SJSA1 (cell line): ENCODE measurements at places on chromosomes 6 and 20. TPM values are rescaled to one million over a fixed set of nuclear protein-coding genes. Genes with fewer than 3 reads are reported as not detected.

GSTA3 gene
- not detected in 2 replicates for total RNA-seq

TDRD6 gene
- total RNA-seq = not detected in 2 replicates

RAD21L1 gene
- 0.19 and 0.29 TPM in 2 replicates for total RNA-seq

SLC17A1 gene
- total RNA-seq = not detected in 2 replicates

MICB gene
- 32.7 and 60.0 TPM in 2 replicates for total RNA-seq

NKX2-4 gene
- total RNA-seq = 21.4 and 23.9 TPM in 2 replicates

DNA sequence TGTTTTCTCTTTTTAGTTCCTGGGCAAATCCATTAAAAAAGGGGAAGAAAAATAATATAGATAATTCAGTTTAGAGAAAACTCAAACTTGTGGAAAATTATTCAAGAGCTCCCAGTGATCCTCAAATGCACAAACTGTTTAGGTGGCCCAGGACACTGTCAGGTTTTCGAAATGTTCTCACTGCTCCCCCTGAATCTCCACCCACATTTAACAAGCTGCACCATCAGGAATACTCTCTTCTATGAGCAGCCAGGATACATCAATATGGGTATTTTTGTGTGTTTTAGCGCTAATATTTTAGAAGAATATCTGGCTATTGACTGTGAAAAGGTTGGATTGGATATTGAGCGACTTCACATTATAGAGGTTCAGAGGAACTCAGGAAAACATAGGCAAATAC is 43.9 kb downstream of the OR2B2 start:
- no peaks in the 10 kb centered on the region for H3K27me3 ChIP-seq
- H3K4me3 ChIP-seq = no peak overlapping the region
- H3K27ac ChIP-seq = peak overlapping the region; percentile 89
- DNase-seq = no peak
- peaks cover 36% of the 10 kb centered on the region for H3K4me1 ChIP-seq

DNA sequence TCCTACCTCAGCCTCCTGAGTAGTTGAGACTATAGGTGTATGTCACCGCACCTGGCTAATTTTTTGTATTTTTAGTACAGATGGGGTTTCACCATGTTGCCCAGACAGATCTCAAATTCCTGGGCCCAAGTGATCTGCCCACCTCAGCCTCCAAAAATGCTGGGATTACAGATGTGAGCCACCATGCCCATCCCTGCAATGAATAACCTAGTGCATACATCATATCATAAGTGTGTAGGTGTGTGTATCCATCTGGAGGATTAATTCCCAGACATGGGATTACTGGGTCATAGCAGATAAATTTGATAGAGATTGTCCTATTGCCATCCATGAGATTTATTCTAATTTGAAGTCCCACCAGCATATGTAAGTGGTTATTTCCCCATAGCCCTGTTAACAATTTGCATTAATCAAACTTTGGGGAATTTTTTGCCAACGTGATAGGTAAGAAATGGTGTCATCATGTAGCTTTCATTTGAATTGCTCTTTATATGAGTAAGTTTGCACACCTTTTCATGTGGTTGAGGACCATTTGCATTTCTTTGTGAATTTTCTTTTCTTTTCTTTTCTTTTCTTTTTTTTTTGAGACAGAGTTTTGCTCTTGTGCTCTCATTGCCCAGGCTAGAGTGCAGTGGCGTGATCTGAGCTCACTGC is 29.9 kb upstream of the BACH2 start:
- no peak overlapping the region for H3K27ac ChIP-seq
- DNase-seq = no peak
- H3K36me3 ChIP-seq = no peaks in the 10 kb centered on the region
- H3K27me3 ChIP-seq = no peaks in the 10 kb centered on the region
- no peak overlapping the region for H3K4me3 ChIP-seq
- 0 out of 2 replicates have a peak, but pooled peaks cover 4% of the 10 kb centered on the region for H3K4me1 ChIP-seq

DNA sequence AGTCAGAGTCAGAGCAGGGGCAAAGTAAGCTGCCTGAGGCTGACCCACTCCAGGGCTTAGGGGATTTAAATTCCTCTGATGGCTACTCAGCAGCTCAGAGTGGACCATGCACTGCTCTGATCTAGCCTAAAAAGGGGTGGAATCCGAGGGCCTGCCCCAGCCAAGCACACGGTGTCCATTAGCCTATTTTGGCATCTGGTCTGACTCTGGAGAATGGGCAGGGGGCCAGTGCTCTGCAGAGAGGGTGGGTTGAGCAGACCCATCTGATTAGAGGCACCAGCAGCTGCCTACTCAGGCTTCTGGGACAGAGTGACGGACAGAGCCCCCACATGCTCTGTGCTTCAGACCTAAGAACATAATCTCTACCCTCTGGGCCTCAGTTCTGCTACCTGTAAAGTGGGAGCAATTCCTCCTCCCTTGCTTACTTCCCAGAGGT is 25.9 kb upstream of the TGM2 start:
- no peak overlapping the region for H3K27ac ChIP-seq
- peaks cover 9% of the 10 kb centered on the region for H3K4me1 ChIP-seq
- H3K27me3 ChIP-seq = no peaks in the 10 kb centered on the region
- H3K4me3 ChIP-seq = no peak overlapping the region
- DNase-seq = no peak

DNA sequence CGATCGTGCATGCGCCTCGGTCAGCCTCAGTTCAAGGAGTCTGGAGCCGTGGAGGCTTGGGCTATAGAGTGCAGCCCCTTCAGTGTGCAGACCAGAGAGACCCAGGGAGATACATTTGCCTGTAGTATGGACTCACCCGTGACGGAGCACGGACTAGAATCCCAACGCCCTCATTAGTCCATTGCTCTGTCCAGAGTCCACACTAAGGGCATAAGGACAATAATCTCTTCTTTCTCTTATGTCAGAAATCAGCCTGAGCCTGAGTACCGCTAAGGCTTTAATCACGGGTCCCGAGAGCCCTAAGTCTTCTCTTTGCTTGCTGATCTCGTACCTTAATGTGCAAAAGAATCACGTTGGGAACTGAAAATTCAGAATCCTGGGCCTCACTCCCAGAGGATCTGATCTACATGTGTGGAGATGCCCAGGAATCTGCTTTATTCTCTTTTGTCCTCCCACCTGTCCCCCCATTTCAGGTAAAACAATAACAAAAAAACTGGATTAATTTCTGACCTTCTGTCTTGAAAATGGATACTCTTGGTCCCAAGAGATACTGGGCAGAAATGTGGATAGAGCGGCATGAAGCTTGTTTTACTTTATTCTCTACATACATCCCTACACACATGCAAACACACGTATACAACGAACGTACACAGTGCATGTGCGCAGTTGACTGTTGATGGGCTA is 671 bp downstream of the BPHL start:
- H3K36me3 ChIP-seq = peaks cover 6% of the 10 kb centered on the region
- H3K4me3 ChIP-seq = peak overlapping the region; percentile 90
- no peaks in the 10 kb centered on the region for H3K27me3 ChIP-seq

- H3K27ac ChIP-seq = no peak overlapping the region
- no peaks in the 10 kb centered on the region for H3K27me3 ChIP-seq
- H3K4me3 ChIP-seq = no peak overlapping the region
- H3K4me1 ChIP-seq = no peaks in the 10 kb centered on the region
These were observed 48.8 kb downstream of the SLC13A3 start for GRCh38 chr20:46602429-46602828.

DNA sequence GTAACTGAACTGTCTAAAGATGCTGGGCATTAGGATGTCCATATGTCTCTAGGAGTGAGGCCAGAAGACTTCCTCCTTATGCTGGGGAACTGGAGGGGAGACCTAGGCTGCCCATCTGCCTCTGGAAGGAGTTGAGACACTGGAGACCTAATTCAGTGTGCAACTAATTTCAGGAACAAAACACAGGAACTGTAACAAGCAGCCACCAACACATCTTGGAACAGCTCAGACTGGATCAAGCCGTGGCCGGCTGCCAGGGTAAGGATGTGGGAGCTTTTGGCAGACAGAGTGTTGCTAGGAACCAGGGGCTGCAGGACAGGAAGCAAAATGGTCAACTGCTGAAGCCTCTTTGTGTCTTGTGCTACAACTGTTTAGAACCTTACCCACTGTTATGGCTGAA is 16.4 kb upstream of the MAS1 start:
- H3K4me3 ChIP-seq = no peak overlapping the region
- H3K27me3 ChIP-seq = no peaks in the 10 kb centered on the region
- DNase-seq = no peak

DNA sequence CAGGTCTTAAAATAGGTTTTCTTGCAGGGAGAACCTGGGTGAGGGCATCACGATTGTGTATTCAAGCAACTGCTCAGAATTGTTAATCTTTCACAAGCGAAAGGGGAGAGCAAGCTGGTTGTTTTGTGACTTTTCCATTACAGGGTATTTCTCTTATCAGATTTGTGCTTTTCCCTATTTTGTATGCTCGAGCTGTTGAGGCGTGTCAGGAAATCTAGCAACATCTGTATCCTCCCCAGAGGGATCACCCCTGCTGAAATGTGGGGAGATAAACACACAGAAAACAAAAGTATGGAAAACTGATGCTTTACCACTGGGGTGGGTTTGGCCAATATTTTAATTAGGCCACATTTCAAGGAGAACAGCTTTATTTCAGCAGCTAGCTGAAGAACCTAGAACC is 187.0 kb downstream of the DTNBP1 start:
- H3K27me3 ChIP-seq = no peaks in the 10 kb centered on the region
- no peak overlapping the region for H3K27ac ChIP-seq
- H3K4me3 ChIP-seq = no peak overlapping the region

- H3K27me3 ChIP-seq = no peaks in the 10 kb centered on the region
- no peak for DNase-seq
- H3K4me3 ChIP-seq = no peak overlapping the region
- H3K27ac ChIP-seq = no peak overlapping the region
- no peaks in the 10 kb centered on the region for H3K36me3 ChIP-seq
These were observed 98.1 kb downstream of the NFATC2 start for GRCh38 chr20:51444467-51444866.

- no peak overlapping the region for H3K27ac ChIP-seq
- DNase-seq = no peak
- H3K4me3 ChIP-seq = no peak overlapping the region
- H3K27me3 ChIP-seq = peaks cover 11% of the 10 kb centered on the region; the same call in 1 of the 2 replicates
These were observed 16.1 kb upstream of the PBOV1 start for GRCh38 chr6:138234363-138234762.

DNA sequence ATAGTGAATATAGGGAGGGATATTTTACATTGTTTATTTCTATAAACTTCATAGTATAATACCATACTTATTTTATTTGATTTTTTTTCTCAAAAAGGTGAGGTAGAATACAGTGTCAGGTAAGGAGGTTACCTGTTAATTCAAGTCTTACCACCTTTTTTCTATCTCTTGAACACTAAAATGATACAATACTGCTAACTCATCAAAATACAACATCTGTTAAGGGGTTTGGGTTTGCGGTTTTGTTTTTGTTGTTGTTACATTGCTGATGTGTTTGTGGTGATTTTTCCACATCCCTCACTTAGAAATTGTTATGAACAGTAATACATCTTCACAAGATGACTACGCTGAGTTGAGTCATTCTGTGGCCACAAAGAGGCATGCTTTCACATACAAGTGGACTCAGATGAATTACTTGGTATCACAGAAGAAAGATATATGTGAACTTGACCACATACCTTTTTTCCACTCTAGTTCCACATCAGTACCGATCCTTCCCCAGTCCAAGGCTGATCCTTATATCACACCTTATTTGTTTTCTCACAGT is 139.4 kb upstream of the ID4 start:
- no peaks in the 10 kb centered on the region for H3K36me3 ChIP-seq
- H3K27ac ChIP-seq = no peak overlapping the region
- peaks cover 14% of the 10 kb centered on the region for H3K27me3 ChIP-seq
- no peak overlapping the region for H3K4me3 ChIP-seq

- DNase-seq = no peak
- no peaks in the 10 kb centered on the region for H3K27me3 ChIP-seq
- no peak overlapping the region for H3K4me3 ChIP-seq
- no peak overlapping the region for H3K27ac ChIP-seq
- peaks cover 75% of the 10 kb centered on the region for H3K36me3 ChIP-seq
These were observed 76.5 kb downstream of the PTPN1 start for GRCh38 chr20:50586531-50587232.

DNA sequence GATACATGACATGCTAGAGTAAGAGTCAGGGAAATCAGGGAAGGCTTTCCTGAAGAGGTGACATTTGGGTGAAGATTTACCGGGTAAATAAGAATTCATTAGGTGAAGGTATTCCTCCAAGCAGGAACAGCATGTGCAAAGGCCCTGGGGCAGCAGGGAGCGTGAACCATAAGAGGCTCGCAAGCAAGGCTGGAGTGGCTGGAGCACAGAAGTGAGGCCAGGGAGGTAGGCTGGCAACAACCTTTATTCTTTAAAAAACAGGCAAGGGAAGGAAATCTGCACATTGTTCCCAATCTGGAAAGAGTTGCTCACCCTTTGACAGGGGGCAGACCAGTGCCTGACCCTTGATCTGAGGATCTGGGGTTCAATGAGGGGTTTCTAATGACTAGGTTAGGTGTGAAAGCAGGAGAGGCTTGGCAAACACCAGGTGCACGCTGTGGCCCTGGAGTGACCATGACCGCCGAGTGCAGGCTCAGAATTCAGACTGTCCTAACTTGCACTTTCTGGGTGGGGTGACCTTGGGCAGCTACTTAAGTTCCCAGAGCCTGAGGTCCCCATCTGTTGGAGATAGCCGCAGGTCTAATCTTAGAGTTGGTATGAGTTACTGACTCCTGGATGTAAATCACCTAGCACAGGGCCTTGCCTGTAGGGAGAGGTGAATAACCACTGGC is 1.9 kb downstream of the KIAA1755 start:
- no peak for DNase-seq
- H3K4me1 ChIP-seq = peaks cover 26% of the 10 kb centered on the region
- H3K27ac ChIP-seq = no peak overlapping the region
- H3K36me3 ChIP-seq = no peaks in the 10 kb centered on the region
- H3K4me3 ChIP-seq = no peak overlapping the region
- no peaks in the 10 kb centered on the region for H3K27me3 ChIP-seq
